ENCODE measurements at places on chromosomes 3 and 15.

DNA sequence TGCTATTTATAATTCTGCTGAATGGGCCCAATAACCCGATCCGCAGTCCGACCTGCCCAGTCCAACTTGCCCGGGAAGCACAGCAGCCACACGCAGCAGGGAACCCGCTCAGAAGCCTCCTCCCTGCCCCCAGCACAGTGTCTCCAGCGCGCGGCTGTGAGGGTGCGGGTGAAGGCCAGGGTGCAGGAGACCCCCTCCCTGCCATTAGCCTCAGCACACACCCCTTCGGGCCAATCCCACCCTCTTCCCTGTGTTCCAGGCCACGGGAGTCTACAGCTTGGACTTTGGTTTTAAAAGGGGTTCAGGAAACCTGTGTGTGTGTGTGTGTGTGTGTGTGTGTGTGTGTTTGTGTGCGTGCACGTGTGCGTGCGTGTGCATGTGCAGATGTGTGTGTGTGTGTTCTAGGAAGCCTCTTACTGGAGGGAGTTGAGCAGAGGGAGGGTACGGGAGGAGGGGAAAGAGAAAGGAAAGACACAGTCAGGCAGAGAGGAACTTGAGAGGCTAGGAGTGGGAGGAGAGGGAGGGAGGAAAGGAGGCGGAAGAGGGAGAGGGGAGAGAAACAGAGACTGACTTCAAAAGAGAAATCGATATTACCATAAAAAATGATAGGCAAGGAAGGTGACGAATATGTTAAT lies 34.2 kb downstream of the ATP2B2 start:
- DNase-seq: peak; percentile 62

DNA sequence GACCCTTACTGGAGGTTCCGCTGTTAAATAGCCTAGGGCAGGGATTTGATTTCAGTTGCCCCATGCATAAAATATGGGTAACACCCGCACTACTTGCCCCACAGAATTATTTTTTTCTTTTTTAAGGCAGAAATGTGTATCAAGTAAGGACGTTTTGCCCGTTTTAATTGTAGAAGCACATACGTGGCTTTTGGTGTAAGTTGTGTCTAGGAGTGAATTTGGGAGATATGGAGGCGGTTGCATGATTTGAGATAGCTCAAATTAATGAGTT lies 636 bp upstream of the LRRC58 start:
- DNase-seq: no peak

DNA sequence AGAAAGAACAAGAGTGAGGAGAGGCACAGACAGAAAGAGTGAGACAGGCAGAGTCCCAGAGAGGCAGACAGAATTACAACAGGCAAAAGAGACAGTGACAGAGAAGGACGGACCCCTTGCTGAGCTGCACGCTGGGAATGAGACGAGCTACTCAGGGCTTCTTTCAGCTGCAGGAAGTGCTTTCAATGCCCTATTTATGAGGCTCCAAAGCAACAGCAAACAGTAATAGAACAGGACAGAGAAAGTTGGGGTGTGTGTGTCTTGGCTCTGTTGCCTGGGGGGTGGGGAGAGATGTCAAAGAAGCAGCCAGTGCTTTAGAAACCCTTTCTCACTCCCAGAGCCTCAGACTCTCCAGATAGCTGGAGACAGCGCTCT lies 502 bp upstream of the TIMP4 start:
- no peak for DNase-seq

GRCh38 chr15:42133886-42134502 lies 22.4 kb downstream of the PLA2G4F start:
- no peak for DNase-seq

DNA sequence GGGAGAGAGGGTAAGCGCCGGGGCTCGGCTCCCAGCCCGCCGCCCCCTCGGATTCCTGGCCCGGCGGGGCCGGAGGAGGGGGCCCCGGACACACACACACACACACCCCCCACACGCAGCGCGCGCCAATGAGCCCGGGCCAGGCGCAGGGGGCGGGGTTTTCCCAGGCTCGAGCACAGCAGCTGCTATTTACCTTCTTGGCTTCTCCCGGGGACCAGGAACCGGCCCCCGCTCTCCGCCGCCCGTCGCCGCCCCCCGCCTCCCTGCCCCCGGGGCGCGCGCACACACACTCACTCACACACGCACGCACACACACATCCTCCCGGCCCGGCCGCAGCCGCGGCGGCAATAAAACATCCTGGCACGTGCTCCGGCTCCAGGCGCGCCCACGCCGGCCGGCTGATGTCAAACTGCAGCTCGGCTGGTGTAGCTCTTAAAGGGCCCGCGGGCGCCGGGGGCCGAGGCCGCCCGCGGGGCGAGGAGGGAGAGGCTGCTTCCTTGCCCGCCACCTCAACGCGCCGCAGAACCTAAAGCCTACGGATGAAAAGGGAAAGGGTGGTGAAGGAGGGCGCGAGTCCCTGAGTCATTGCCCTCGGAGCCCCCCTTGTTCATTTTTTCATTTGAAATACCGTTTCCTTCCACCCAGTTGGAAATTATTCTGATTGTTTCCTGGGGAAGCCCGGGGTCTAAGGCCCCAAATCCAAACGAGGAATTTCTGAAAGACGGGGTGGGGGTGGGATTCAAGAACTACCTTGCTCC lies 1.0 kb upstream of the HES1 start:
- peak; percentile 95 for DNase-seq

- DNase-seq: no peak
Measured at GRCh38 chr3:30610702-30611368, 4.4 kb downstream of the TGFBR2 start.

DNA sequence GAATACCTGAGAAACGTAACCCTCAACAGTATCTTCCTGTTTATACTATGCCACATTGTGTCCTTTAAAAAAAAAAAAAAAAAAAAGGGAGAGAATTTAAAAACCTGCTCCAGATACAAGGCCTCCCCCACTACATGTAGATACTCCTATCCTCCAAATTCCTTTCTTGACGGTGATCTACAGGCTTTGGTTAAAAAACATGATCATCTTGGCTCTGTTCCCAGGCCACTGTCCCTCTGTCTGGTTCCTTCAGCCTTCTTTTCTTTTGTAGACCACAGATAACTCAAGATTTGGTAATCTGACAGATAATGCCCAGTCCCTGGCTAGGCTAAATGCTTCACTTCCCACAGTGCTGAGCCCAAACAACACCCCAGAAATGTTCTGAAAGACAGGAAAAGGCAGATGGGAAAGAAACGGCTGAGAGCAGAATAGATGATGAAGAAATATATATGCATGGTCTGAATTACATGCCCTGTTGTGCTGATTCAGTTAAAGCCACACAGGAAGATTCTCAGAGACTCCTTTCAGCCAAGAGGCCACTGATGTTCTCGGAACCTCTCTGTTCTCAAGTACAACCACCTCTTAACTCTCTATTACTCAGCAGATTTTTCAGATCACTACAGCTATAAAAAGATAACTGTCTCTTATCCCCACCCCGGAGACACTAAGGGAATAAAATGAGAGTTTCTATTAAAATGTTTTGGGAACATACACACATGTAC lies 48.3 kb downstream of the NPTN start:
- no peak for DNase-seq

DNA sequence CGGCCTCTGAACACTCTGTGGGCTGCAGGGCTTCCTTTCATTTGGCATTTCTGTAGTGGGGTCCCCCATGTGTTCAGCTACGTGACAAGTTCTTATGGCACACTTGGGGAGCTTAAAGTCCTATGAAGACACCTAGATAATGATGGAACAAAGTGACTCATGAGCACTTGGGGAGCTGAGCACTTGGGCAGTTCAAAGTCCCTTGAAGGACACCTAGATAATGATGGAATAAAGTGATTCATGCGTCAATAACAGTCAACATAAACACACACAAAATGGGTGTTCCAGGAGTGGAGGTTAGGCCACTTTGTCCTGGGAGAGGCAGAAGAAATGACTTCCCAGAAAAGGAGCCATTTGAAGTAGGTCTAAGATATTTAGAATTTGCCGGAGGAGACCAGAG lies 66.6 kb downstream of the LDHAL6B start:
- DNase-seq: no peak

DNA sequence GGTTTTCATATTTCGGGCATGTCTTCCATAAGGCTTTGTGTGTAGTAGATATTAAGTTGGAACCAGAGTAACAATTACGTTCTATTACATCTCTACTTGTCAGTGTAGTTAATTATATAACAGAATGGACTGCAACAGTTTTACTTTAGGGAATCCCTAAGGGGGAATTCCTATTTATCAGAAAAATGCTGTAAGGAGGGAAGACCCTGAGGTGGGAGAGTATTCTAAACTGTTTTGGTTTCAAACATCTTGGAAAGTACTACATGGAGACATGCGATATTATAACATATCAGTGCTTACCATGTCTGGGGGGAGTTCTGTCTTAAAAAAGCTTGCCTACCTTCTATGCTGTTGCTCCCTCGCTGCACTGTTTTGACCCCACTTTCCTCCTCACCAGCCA lies 238.1 kb downstream of the LPP start:
- DNase-seq: no peak

DNA sequence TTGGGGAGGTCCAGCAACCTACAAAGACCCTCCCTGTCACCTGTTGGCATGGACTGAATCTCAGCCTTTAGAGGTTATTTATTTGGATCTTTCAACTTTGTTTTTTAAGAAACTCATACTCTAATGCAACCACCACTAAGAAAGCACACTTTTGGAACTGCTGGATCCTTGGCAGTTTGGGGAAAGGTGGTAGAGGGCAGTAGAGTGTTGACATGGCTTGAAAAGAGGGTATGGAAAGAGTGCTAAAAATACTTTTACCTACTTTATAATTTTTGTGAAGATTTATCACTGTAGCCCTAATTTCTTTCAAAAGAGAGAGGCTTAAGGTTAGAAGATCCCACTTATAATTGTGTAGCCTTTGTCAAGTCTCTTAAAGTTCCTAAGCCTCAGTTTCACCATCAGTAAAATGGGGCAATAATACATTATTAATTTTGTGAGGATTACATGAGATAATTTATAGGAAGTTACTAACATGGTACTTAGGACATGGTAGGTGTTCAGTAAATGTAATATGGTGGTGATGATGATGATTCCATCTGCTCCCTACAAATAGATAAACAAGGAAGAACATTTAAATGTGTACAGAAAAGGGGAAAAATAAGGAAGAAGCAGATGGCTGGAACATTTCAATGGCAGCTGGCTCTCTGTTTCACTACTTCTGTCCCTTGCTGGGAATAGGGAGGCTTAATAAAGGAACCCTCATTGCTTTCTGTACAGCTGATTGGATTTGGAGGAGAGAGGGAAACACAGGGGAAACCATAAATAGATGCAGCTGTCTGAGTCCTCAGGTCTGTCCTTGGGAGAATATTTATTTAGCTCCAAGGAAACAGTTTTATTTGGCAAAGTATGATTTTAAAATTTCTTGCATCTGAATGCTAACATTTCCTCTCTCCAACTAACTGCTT lies 208.4 kb upstream of the ADAMTS9 start:
- no peak for DNase-seq

- peak; percentile 33 for DNase-seq
Measured at GRCh38 chr3:141000027-141000663, 51.0 kb upstream of the SPSB4 start.

All from right kidney (tissue), 9 donors.